Esophagus squamous epithelium (tissue), 5 donors: ENCODE measurements at places on chromosomes 5 and 9.

DNA sequence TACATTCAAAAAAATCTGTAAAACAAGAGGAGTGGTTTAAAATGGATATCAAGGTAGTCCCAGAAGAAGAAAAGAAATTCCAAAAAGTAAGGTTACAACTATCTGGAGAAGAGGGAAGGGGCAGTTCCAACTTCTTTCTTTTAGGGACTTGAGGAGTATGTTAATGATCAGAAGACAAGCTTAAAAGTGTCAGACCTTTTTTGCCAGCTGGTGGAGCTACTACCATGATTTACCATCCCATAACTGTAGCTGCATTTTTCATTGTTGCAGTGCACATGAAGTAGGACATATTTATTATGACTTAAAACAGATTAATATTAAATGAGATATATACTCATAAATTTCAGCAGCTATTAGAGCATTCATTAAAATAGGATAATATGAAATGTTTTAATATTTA is 158.5 kb upstream of the RGS7BP start:
- DNase-seq, result no peak

GRCh38 chr9:134463280-134463679 is 137.0 kb downstream of the RXRA start:
- no peak for DNase-seq

GRCh38 chr9:114150608-114151007 is 4.7 kb upstream of the COL27A1 start:
- no peak for DNase-seq

DNA sequence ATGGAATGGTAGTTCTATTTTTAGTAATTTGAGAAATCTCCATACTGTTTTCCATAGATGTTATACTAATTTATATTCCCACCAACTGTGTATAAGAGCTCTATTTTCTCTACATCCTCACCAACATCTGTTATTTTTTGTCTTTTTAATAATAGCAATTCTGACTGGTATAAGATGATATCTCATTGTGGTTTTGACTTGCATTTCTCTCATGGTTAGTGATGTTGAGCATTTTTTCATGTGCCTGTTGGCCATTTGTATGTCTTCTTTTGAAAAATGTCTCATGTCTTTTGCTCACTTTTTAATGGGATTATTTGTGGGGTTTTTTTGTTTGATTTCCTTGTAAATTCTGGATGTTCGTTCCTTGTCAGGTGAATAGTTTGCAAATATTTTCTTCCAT is 154.4 kb downstream of the ZSWIM6 start:
- DNase-seq, result no peak

- DNase-seq, result no peak
Measured at GRCh38 chr5:128395073-128395472, 143.0 kb downstream of the FBN2 start.

- no peak for DNase-seq
Measured at GRCh38 chr9:38332625-38333024, 59.9 kb upstream of the ALDH1B1 start.

DNA sequence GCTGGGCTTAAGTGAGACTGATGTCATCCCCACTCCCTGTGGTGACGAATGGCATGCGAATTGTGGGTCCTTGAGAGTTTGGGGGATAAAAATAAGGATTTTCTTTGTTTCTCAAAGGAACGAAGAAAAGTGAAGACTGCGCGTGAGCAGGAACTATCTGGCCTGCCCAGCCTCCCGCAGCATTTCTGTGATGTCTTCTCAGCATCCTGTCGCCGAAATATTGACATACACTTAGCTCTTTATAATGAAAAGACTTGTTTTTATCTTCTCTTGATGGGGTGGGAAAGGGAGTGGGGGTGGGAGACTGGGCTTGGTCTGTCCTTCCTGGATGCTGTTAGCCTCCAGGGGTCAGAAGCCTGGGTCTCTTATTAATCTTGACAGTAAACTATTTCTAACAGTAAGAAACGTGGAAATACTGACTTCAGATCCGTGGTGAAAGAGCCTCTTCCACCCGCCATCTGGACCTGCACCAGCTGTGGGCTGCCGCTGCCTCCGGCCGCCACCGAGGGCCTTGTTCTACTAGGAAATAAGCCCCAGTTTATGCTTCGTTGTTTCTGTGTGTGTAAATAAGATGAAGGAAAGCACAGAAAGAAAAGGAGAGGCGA is 239.6 kb downstream of the FANCC start:
- no peak for DNase-seq

- no peak for DNase-seq
Measured at GRCh38 chr9:112971415-112971814, 40.6 kb downstream of the ZNF883 start.

- no peak for DNase-seq
Measured at GRCh38 chr5:20029266-20029665, 41.3 kb upstream of the CDH18 start.

- no peak for DNase-seq
Measured at GRCh38 chr5:82991678-82992323, 85.4 kb downstream of the TMEM167A start.

- no peak for DNase-seq
Measured at GRCh38 chr5:123719004-123719403, 207.0 kb downstream of the CSNK1G3 start.

DNA sequence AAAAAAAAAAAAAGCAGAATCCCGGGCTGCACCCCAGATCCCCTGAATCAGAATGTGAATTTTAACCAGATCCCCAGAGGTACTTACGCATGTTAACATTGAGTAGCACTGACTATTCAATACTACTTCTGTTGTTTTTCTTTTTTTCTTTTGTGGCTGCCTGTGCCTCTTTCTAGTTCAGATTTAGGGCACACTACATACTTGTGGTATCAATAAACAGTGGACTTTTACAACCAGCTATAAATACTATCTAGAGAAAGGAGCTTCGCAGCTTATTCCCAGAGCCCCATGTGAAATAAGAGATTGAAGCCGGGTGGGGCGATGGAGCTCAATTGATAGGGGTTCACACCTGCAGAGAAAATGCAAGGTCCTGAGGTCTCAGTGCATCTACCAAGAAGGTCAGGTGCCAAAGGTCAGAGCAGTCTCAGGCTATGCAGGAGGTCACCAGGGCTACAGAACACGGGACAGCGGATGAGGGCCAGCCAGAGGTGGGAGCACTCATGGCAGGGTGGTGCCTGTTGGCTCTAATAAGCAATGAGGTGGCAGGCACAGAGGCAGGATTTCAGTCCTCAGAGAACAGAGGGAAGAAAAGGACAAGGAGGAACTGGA is 22.3 kb downstream of the WWC1 start:
- DNase-seq, result no peak

GRCh38 chr5:137714494-137714893 is 21.4 kb downstream of the KLHL3 start:
- no peak for DNase-seq

- no peak for DNase-seq
Measured at GRCh38 chr9:110606179-110606790, 26.7 kb upstream of the SVEP1 start.

DNA sequence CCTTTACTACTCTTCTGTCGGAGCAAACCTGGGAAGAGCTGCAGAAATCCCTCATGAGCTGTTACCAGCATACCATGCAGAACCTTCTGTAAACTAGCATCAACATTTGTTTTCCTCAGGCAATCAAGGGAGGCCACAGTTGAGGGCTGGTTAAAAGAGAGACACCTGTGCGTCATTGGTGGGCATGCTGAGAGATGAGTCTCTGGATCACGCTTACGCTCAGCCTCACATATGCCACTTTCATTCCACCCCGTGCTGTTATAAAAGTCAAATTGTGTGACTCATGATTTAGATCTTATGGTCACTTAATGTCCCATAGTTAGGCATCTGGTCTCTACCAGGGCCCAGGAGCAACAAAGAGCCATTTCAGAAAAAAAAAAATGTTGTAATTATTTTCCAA is 18.1 kb upstream of the ICE1 start:
- no peak for DNase-seq

- DNase-seq, result no peak
Measured at GRCh38 chr5:164504141-164504772, 998.8 kb downstream of the MAT2B start.

DNA sequence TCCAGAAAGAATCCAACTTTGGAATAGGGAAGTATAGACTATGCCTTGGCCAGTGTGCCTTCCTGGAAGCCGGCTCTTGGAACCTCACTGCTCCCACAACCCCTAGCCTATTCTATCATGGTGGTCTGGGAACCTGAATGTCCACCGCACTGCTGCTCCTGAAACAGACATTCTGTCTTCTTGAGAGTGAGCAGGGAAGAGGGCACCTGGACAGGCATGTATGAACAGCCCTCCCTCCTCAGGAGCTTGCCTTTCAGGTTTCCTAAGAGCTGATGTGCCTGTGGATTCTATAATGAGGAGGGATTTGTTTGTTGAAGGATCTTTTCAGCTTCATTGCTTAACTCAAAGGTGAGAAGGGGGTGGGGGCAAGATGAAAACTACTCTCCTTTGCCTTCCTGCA is 55.1 kb upstream of the XPA start:
- no peak for DNase-seq

- no peak for DNase-seq
Measured at GRCh38 chr5:116303810-116304209, 219.0 kb downstream of the COMMD10 start.
